ENCODE measurements at places on chromosomes 2 and 18.

DNA sequence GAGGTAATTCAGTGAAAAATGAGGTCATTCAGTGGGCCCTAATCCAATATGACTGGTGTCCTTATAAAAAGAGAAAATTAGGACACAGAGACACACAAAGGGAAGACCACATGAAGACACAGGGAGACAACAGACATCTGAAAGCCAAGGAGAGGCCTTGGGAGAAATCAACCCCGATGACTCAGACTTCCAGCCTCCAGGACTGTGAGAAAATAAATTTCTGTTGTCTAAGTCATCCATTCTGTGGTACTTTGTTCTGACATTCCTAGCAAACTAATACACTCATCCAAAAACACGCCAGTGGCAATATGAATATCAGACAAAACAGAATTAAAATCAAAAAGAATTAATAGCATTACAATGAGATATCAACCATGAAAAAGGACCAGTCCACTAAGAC is 303.7 kb downstream of the SS18 start:
- no peak for DNase-seq

DNA sequence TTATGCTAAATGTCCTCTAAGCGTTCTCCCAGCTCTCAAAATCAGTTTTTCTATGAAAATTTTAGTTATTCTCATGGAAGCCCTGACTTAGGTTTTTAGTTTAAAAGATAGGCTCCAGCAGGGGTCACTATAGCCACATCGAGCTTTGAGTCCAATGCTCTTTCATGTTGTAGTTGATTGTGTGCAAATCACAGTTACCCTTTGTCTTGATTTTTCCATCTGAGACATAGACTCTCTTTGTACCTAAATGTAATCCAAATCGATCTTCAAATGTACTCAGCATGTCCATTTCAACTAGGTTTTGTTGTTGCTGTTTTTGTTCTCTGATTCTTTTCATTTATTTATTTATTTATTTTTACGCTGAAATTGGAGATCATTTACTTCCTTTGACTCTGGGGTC is 26.4 kb upstream of the MSTN start:
- DNase-seq = no peak

- no peak for DNase-seq
These were observed 730.4 kb downstream of the METTL4 start for GRCh38 chr18:1840878-1841277.

DNA sequence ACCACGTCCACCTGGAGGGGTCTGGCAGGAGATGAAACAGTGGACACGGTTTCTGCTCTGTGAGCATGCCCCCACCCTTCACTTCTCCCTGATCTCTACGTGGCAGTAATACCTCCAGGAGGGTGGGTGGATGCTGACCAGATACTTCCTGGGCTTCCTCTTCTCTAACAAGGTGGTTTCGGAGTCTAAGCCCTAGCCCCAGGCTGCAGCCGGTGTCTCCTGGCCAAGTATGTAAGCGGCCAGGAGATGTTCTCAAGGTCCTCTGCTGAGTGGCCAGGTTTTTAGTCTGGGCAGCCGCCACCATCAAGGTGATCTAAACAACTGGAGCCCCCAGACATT is 101.8 kb upstream of the ASB18 start:
- DNase-seq = no peak

GRCh38 chr2:156319811-156320485 is 12.6 kb downstream of the NR4A2 start:
- DNase-seq = no peak

DNA sequence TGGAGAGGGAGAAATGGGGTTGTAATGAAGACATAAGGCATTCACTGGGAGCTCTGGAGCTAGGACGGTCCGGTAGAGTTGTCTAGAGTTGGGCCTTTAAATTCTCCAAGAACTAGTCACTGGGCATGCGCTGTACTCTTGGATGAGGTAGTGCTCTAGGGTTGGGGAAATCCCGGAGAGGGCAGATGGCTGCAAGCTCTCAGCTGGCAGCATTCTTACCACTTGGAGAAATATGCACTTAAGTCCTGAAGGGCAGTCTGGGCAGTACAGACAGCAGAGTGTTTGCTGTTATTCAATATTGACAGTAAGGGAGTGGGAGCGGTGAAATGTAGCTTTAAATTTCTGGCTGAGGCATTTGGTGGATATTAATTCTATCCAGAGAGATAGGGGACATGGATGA is 214.6 kb downstream of the RDH14 start:
- DNase-seq = no peak

GRCh38 chr2:168816369-168816768 is 13.9 kb downstream of the NOSTRIN start:
- DNase-seq = no peak

DNA sequence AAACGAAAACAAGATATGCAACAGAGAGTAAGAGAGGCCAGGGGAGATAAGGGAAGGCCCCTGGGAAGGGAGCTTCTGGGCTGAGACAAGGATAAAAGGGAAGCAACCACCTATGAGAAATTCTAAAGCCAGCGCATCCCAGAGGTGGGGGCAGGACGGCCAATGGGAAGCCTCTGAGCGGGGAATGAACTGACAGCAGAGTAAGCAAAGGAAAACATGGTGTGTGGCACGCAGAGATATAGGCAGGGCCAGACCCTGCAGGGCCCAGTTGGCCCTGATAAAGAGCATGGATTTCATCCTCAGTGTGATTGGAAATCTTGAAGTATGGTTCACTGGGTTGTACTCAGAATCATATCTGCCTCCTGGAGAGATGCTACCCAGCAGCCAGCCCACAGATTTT is 78.7 kb downstream of the IRS1 start:
- no peak for DNase-seq

DNA sequence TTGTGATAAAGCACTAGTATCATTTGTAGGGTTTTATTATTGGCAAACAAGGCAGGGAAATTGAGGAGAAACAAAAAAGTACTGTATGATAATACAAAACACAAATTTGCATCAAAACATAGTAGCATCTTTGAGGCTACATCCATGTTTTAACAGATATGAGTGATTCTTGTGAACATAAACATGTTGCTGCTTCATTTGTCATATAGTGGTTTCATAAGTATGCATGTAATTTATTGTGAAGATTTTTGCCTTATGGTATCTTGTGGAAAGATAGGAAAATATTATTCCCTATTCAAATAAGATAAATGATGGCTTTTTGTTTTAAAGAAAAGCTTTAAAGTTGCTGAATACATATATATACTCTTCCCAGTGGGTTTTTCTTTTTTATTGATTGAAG is 60.3 kb downstream of the VRK2 start:
- no peak for DNase-seq

- no peak for DNase-seq
These were observed 132.5 kb downstream of the NCOA1 start for GRCh38 chr2:24623535-24623934.

- DNase-seq = no peak
These were observed 107.7 kb upstream of the PPP1CB start for GRCh38 chr2:28643911-28644334.

DNA sequence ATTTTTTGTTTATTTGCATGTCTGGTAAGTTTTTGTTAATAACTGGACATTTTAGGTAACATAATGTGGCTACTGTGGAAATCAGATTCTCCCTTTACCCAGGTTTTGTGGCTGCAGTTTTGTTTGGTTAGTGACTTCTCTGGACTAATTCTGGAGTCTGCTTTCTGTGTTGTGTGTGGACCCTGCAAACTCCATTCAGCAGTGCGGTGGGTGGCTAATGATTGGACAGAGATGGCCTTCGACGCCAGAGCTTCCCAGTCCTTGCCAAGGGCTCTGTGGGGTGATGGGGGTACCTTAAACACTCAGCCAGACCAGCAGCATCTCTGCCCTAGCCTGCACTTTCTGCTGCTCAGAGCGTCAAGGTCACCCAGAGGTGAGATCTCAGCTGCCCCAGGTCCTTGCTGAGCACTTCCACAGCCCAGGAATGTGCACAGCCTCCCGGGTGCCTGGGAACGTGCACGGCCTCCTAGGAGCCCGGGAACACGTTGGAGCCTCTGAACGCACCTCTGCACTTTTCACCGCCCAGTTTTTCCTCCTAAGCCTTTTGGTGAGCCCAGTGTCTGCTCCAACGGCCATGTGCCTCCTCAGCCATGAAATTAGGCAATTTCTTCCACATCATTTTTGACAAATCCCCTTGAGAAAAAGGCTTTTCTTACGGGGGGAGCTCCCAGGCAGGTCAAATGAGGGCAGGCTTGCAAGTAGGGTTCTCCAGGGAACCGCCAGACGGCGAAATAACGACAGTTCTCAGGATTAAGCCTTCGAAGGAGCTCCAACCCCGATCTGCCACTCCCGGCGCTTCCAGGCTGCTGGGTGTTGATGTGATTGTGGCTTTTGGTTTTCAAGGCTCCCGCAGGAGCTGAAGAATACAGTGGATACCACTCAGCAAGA is 35.2 kb upstream of the KLF11 start:
- DNase-seq = no peak

- no peak for DNase-seq
These were observed 4.2 kb upstream of the WDFY1 start for GRCh38 chr2:223949241-223949840.

- no peak for DNase-seq
These were observed 12.4 kb upstream of the CHRNA1 start for GRCh38 chr2:174776675-174777074.

Data from activated naive CD8-positive, alpha-beta T cell treated with anti-CD3 and anti-CD28 coated beads, Interleukin-2, amount 10 ng/mL, durations not matched to agents 7 days and 5 days (primary cell).